Spleen (tissue), 13 donors: ENCODE measurements at places on chromosomes 3 and 15. TPM values are rescaled to one million over a fixed set of nuclear protein-coding genes. Genes with fewer than 3 reads are reported as not detected.

DNA sequence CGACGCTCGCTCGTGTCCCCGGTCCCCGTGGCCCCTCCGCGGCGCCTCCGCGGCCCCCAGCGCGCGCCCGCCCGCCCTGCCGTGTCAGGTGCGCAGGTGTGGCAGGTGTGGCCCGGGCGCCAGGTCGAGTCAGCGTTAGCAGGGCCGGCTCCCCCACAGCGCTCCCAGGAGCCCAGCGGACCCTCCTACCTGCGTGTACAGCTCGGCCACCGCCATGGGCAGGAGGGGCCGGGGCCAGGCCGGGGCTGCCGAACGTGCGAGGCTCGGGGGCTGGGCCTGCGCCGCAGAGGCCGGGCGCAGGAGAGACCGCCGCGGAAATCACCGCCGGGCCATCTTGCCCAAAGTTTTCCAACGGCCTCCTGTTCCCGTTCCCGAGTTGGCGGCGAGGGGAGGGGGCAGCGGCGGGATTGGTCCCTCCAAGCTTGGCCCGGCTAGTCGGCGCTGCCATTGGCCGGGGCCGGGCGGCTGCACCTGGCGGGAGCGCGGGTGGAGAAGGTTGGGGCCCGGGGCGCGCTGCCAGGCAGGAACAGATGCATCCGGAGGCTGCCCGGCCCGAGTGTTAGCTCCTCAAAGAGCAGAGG is at the start of gene MYO5C:
MYO5C (minus strand) TSS at position 384 of the 581 bp plus-strand sequence; CDS start at position 216, 168 bp downstream.
- peaks cover 19% of the 10 kb centered on the region for H3K4me1 ChIP-seq
- peak; percentile 88 for DNase-seq
- H3K36me3 ChIP-seq: no peaks in the 10 kb centered on the region
- peak within 1 kb of the TSS; percentile 60 for H3K4me3 ChIP-seq

GRCh38 chr3:122979211-122979610 is 48.4 kb downstream of the SEMA5B start:
- H3K27me3 ChIP-seq: no peaks in the 10 kb centered on the region
- H3K4me1 ChIP-seq: peaks cover 33% of the 10 kb centered on the region
- H3K36me3 ChIP-seq: no peaks in the 10 kb centered on the region
- no peak overlapping the region for H3K27ac ChIP-seq
- no peak for DNase-seq

- no peak overlapping the region for H3K27ac ChIP-seq
- no peak overlapping the region for H3K4me3 ChIP-seq
- H3K27me3 ChIP-seq: no peaks in the 10 kb centered on the region
- peaks cover 50% of the 10 kb centered on the region for H3K36me3 ChIP-seq
- no peak for DNase-seq
Measured at GRCh38 chr15:42220216-42220615, 12.1 kb upstream of the VPS39 start.

- H3K4me3 ChIP-seq: no peak overlapping the region
- peak; percentile 70 for DNase-seq
- peaks cover 37% of the 10 kb centered on the region for H3K4me1 ChIP-seq
- H3K27me3 ChIP-seq: no peaks in the 10 kb centered on the region
- peak overlapping the region; percentile 39 for H3K27ac ChIP-seq
- H3K36me3 ChIP-seq: no peaks in the 10 kb centered on the region
Measured at GRCh38 chr3:195061756-195062655, 209.0 kb downstream of the XXYLT1 start.

- no peaks in the 10 kb centered on the region for H3K4me1 ChIP-seq
- H3K36me3 ChIP-seq: no peaks in the 10 kb centered on the region
- no peak within 1 kb of the TSS for H3K27ac ChIP-seq
- DNase-seq: no peak
- peaks cover 18% of the 10 kb centered on the region for H3K27me3 ChIP-seq
Measured at GRCh38 chr15:26970712-26971210, at the start of gene GABRG3. GABRG3 (plus strand) TSS chr15:26971181.

DNA sequence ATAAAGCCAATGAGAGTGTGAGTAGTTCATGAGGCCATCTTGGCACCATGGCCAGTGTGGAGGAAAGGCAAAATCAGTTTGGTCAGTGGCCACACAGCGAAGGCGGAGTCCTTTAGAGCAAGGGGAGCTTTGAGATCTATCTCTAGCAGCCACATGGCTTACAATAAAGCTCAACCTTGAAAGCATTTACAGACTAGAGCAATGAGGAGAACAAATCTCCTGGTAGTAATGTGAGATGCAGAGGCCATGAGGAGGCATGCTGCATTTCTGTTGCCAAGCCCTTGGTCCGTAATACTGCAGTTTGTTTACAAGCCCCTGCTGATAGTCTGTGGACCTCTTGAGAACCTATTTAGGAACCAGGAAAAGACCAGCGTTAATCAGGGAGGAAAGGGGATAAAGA is 381.5 kb upstream of the C2CD4B start:
- no peaks in the 10 kb centered on the region for H3K36me3 ChIP-seq
- DNase-seq: no peak
- no peaks in the 10 kb centered on the region for H3K27me3 ChIP-seq
- no peak overlapping the region for H3K27ac ChIP-seq
- H3K4me3 ChIP-seq: no peak overlapping the region
- peaks cover 5% of the 10 kb centered on the region for H3K4me1 ChIP-seq

DNA sequence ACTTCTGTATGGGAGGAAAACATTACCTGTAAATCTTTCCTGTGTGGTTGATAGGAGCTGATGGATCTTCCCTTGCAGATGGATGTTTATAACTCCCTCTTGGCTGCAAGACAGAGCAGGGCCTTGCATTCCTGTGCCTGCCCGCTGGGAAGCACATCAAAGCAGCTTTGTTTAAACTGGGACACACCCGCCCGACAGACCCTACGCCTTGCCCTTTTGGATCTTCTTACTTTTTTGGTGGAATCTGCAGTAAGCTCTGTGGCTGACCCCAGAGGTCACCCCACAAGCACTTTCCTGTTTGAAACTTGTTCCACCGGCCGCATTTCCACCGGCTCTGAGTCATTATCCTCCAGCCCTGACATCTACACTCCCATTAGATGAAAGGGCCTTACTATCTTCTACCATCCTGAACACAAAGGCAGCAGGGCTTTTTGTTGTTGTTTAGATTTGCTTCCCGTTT is 244.1 kb upstream of the STT3B start:
- no peak overlapping the region for H3K27ac ChIP-seq
- H3K36me3 ChIP-seq: no peaks in the 10 kb centered on the region
- H3K4me3 ChIP-seq: no peak overlapping the region
- no peak for DNase-seq
- peaks cover 6% of the 10 kb centered on the region for H3K4me1 ChIP-seq
- H3K27me3 ChIP-seq: no peaks in the 10 kb centered on the region

DNA sequence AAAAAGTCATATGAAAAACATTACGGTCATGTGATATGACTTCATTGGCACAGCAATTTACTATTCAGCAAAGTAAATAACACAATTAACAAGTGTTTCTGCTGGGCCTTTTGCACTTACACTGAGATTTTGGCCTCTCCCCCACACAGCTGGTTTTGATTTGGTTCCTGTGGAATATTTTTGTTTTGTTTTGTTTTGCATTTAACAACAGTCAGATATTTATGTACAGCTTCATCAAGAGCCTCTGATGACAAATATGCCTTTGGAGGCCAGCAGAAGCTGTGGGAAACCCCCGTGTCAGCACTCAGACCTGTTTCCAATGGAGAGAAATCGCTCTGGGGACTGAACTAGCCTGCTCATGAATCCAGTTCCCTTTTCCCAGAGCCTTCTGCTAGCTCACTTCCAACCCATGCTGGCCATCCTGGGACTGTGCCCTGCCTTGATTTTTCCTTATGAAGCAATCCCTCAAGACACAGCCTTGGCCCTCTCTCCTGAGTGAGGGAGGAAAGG is 161.9 kb downstream of the ATG7 start:
- DNase-seq: no peak
- H3K36me3 ChIP-seq: no peaks in the 10 kb centered on the region
- H3K4me3 ChIP-seq: no peak overlapping the region
- H3K27ac ChIP-seq: peak overlapping the region; percentile 59

The PLOD2 gene
- total RNA-seq: 11.9 TPM

The SLC12A1 gene
- total RNA-seq: not detected

The FXR1 gene
- 98.1 TPM for total RNA-seq

The NRROS gene
- total RNA-seq: 25.7 TPM
